ENCODE measurements at places on chromosomes 6 and 20. TPM values are rescaled to one million over a fixed set of nuclear protein-coding genes. Genes with fewer than 3 reads are reported as not detected.

Gene ISM1
- not detected for total RNA-seq

Gene DDR1
- total RNA-seq: 46.8 TPM

Gene KCNQ5
- total RNA-seq: 5.1 TPM

Gene LCA5
- total RNA-seq: 7.9 TPM

Gene ADGRF1
- total RNA-seq: under 0.01 TPM

Gene NUP153
- 25.9 TPM for total RNA-seq

Gene CENPQ
- total RNA-seq: 7.0 TPM

Gene SLC16A10
- total RNA-seq: not detected

Gene TRIM31
- not detected for total RNA-seq

Gene YWHAB
- total RNA-seq: 170 TPM

Gene SPAG4
- total RNA-seq: 36.1 TPM

Gene RGL2
- 17.5 TPM for total RNA-seq

Gene ZNF322
- total RNA-seq: 18.3 TPM

Gene BPI
- not detected for total RNA-seq

Gene HEY2
- 0.28 TPM for total RNA-seq

Gene MICAL1
- total RNA-seq: 40.3 TPM

Gene CNBD2
- 2.7 TPM for total RNA-seq

Gene RAET1G
- total RNA-seq: not detected

Gene BANF2
- total RNA-seq: not detected

Gene KIF3B
- total RNA-seq: 44.7 TPM

Data from regular cardiac myocyte (primary cell).